ENCODE measurements at places on chromosomes 12 and 14. TPM values are rescaled to one million over a fixed set of nuclear protein-coding genes. Genes with fewer than 3 reads are reported as not detected.

The LRTM2 gene
- not detected for total RNA-seq

The SLIRP gene
- total RNA-seq, result 332 TPM

The ZFHX2 gene
- 0.05 TPM for total RNA-seq

The SOAT2 gene
- 0.22 TPM for total RNA-seq

The KLRC3 gene
- not detected for total RNA-seq
